ENCODE measurements at places on chromosomes 7 and 10.

- DNase-seq = no peak
Measured at GRCh38 chr10:87541114-87541513, 36.4 kb downstream of the MINPP1 start.

DNA sequence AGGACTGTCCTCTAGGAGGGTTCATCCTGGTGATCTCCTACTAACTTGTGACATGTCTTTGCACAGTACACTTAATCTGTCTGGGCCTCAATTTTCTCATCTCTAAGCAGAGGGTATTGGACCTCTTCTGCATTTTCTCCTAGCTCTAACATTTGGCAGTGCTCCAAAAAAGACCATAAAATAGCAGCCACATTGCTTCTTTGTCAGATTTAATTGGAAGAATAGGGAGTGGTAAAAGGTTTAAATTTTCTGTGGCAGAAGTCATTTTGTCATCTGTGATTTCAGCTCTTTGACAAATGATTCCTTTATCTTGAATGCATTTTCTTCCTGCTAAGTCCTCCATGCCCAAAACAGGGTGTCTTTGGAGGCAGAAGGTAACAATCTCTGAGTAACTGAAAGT is 289.9 kb upstream of the LRGUK start:
- no peak for DNase-seq

DNA sequence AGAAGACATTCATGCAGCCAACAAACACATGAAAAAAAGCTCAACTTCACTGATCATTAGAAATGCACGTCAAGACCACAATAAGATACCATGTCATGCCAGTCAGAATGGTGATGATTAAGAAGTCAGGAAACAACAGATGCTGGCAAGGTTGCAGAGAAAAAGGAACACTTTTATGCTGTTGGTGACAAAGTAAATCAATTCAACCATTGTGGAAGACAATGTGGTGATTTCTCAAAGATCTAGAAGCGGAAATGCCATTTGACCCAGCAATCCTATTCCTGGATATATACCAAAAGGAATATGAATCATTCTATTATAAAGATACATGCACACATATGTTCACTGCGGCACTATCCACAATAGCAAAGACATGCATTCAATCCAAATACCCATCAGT is 77.6 kb downstream of the C10orf90 start:
- no peak for DNase-seq

DNA sequence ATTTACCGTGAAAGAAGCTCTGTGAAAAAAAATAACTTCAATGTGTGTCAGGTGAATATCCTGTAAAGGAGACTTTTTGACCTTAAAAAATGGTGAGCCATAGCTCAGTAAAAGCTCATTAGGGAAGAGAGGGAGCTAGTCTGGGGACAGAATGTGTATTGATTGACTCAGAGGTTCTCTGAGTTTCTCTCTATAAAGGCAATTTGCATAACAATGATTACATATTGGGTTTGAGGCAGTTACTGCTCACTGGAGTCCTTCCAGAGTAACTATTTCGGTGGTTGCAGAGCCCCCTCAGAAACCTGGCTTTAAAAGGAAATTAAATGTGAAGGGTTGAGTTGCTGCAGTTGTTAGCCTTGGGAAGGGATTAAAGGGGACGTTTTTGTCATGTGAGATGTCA is 181.6 kb downstream of the GALNT17 start:
- DNase-seq = no peak

DNA sequence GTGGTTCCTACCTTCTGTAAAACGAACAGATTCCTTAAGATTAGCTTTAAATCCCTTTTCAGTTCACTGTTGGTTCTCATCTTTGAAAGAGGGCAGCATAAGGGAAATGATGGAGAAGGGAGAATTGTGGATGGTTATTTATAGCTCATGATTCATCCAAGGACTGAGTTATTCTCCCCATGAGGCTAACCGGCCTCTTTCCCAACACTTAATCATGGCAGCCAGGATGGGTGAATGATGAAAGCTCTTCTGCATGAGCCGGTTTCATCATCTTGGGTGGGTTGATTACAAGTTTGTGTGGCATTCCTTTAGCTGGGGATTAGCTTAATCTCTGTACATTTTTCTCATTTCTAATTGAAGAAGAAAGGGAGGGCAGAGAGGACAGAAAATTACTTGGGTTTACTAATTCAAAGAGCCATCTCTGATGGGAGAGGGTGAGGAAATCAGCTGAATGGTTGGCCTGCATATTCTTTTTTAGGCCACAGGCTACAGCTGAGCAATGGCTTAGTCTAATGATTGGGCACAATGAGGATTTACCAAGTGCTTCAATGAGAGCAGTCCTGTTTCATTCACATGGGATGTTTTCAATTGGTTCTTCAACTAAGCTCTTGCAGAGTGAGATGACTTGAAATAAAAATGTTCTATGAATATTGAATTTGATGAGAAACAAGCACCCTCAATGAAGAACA is 250.0 kb downstream of the BMPER start:
- no peak for DNase-seq

- no peak for DNase-seq
Measured at GRCh38 chr7:93945756-93946535, 24.4 kb downstream of the GNG11 start.

- DNase-seq = no peak
Measured at GRCh38 chr10:44863344-44864047, 47.6 kb upstream of the TMEM72 start.

- DNase-seq = no peak
Measured at GRCh38 chr7:99177165-99177564, 30.8 kb downstream of the KPNA7 start.

DNA sequence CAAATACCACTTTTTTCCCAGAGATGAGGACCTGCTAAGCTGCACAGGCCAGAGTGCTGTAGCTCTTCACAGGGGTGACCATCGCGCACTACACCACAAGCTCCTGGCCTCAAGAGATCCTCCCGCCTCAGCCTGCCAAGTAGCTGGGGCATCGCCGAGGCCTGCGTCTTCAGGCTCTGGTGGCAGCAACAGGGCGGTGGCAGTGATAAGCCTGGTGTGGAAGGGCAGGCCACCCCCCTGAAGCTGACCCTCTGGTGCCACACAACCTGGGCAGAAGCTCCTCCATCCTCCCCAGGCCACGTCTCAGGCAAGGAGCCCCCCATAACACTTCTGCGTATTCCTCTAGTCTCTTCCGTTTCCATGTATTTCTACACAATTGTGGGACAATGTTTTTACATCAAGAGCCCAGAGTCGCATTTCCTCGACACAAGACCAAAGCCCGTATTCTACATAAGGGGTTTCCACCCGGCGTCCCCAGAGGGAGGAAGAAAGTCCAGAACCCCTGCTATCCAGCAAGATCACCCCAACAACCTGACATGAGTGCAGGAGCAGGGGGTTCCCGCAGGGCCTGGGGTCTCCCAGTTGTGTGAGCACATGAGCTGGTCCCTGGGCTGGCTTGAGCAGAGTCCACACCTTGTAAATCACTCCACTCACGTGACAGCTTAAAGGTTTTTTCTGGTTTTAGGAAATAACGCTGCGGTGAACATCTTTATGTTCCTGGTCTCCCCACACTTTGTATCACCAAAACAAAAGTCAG is 37.6 kb upstream of the NCAPG2 start:
- no peak for DNase-seq

DNA sequence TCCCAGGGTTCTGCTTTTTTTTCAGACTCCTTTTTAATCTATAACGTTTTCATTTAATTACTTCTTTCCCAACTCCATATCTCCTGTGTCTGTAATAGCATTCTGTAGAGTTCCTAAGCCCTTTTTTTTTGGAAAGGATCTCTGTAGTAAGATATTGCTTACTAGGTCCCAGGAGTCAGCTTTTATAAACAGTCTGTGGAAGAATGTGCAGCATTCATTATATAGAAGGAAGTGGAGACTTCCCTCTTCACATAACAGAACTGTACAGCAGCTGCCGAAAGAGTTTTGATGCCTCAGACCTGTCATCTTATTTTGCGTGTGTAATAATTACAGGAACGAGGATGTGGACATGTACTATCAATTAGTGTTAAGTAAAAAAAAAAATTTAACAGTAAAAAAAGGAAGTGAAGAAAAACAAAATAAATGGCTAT is 7.4 kb upstream of the STEAP4 start:
- DNase-seq = no peak

DNA sequence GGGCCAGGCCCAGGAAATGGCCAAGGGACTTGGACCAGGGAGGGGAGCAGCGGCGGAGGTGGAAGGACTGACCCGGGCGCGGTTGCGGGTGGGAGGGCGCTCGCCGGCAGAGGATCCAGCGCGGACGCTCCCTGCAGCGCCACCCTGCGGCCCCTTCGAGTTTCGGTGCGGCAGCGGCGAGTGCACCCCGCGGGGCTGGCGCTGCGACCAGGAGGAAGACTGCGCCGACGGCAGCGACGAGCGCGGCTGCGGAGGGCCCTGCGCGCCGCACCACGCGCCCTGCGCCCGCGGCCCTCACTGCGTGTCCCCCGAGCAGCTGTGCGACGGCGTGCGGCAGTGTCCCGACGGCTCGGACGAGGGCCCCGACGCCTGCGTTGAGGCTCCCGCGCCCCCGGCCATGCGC is 16.8 kb upstream of the ZNF467 start:
- no peak for DNase-seq

- no peak for DNase-seq
Measured at GRCh38 chr10:116668446-116668845, 47.7 kb downstream of the PNLIPRP2 start.

DNA sequence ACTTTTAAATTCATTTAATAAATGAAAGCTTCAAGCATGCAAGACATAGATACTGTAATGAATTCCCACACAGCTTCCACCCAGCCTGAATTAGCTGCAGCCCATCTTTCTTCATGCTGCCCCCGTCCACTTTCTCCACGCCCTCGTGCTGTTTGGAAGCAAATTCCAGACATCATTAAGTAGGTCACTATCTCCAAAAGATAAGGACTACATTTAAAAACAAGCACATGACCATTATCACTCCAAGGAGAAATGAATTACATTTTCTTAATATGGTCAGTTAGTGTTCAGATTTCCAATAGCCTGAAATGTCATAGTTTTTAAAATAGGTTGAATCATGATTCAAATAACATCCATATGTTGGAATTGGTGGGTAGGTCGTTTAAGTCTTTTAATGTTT is 24.3 kb downstream of the LMTK2 start:
- DNase-seq = no peak

DNA sequence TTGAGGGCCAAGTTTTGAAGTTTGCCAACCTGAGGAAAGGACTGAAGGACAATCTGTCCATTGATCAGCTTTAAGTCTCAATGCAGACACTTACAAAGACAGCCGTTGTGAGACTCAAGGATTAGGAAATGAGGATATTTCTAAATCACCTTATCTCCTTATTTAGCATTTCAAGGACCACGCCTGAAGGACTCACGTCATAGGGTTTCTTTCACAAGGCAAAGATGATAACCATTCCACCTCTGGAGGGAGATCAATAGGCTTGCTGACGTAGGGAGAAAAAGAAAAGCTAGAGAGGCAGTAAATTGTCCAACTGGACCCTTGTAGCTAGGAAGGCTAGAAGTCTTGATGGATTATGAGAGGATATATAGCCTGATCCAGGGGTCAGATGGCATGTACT is 3.3 kb upstream of the ASB4 start:
- no peak for DNase-seq

GRCh38 chr10:131440405-131441360 is 129.2 kb upstream of the TCERG1L start:
- DNase-seq = no peak

GRCh38 chr10:66834802-66835201 is 91.0 kb upstream of the LRRTM3 start:
- no peak for DNase-seq

DNA sequence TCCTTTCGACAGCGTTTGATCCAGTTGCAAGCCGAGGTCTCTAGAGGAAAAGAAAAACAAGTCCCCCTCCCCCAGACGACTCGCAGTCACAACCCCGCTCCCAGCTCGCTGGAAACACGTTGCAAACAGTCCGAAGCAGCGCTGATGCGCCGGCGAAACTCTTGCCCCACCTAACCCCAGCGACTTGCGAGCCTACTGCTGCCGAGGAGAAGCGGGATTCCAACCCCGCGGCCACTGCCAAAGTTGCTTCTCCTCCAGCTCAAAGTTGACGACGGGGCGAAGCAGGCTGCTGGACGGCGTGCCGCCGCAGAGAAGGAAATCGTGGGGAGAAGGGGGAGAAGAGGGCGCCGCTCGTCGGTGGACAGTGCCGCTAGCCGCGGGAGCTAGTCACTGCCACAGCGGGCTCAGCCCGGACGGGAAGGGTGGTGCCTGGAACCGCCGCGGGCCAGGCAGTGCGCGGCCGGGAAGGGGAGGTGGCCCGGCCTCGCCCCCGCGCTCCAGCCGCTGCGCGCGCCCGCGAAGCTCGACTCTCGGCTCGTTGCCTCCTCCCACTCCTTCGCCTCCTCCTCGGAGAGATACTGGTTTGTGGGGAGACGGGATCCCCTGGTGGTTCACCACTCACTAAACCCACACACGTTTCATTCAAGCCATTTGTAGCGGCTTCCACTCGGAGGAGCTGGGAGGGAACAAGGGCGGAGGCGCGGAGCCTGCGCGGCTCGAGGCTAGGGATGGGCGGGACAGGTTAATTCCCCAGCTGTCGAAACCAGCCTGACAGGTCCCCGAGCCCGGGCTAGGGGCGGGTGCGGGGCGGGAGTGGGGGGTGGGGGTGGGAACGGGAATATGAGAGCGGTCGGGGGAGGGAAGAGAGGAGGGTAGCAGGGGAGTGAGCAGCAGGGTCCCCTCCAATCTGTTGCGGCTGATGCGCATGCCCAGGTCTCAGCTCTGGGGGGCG is at the start of gene GPR37:
GPR37 (minus strand) TSS at position 392 of the 952 bp plus-strand sequence. CDS start 816 bp downstream, outside the sequence.
- DNase-seq = peak; percentile 78

- no peak for DNase-seq
Measured at GRCh38 chr10:29039677-29040189, 249.1 kb upstream of the LYZL1 start.

DNA sequence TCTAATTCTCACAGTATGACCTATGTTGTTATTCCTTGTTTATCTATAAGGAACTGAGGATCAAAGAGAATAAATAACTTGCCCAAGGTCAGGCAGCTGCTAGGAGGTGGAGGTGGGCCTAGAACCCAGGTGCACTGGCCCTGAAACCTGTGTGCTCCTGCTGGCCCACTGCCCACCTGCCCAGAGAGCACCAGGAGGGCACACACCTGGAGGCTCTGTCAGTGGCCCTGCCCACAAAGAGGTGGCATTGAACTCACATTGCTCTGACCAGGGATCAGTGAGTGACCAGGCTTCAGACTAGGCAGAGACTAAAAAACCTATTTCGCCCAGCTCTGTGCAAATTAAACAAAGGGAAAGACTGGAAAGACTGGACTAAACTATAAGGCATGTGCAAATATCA is 210.6 kb downstream of the TNS3 start:
- no peak for DNase-seq

DNA sequence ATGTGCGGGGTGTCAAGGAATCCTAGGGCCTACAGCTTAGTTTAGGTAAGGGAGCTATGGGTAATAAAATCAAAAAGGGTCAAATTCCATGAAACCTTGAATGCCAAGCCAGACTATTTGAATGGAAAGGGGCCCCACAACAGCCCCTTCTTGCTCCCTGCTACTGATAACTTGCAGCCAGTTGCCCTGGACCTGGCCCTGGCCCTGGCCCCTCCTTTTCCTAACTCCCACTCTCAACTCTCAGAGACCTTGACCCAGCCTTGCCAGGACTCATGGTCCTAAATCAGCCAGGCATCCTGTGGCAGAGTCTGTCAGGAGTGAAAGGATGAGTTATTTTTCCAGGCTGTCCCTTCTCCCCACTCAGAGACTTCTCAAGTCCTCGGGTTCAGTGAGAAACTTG is 5.9 kb downstream of the KCNIP2 start:
- DNase-seq = no peak
